Stimulated activated CD8-positive, alpha-beta memory T cell treated with anti-CD3 and anti-CD28 coated beads, Interleukin-7, amount 100 ng/mL, for 24 hours (primary cell): ENCODE measurements at places on chromosomes 3 and 15.
A peak's percentile ranks its signal among the peaks of the same experiment; 100 is the strongest.

GRCh38 chr3:197906023-197906849 is 43.8 kb upstream of the RPL35A start:
- peak; percentile 55 for DNase-seq

GRCh38 chr15:74958320-74958907 is 1.8 kb upstream of the RPP25 start:
- DNase-seq, result no peak

DNA sequence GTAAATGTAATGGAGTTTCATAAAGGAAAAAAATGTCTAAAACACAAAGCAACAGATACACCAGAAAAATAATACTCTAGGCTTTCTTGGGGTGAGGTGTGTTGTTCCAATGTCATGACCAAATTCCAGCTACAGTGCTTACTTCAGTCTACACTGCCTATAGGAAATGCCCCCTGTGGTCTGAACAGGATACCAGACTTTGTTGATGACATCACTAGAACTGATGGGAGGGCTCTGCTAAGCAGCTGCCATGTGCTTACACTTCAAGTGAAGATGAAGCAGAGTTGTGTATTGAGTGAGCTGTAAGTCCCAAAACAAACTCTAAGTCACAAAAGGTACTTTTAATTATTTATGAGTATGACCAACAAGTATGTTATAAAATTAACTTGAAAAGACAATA is 456.1 kb upstream of the IL12A start:
- DNase-seq, result no peak

DNA sequence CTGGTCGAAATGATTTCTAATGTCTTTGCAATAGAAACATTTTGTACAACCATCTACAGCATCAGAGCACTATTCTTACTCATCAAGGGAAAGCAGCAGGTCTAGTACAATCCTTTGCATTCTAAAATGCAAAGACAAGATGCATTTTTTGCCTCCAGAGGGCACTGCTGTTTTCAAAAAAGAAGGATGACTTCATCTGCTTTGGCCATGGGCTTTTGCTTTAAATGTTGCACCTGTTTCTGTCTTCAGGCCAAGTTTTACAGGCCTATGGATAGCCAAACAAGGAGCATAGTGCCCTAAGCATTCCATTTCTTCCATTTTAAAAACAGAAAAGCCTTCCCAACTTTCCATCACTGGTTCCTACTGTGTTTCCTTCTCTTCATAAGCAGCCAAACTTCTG is 3.4 kb downstream of the PARP9 start:
- DNase-seq, result no peak

DNA sequence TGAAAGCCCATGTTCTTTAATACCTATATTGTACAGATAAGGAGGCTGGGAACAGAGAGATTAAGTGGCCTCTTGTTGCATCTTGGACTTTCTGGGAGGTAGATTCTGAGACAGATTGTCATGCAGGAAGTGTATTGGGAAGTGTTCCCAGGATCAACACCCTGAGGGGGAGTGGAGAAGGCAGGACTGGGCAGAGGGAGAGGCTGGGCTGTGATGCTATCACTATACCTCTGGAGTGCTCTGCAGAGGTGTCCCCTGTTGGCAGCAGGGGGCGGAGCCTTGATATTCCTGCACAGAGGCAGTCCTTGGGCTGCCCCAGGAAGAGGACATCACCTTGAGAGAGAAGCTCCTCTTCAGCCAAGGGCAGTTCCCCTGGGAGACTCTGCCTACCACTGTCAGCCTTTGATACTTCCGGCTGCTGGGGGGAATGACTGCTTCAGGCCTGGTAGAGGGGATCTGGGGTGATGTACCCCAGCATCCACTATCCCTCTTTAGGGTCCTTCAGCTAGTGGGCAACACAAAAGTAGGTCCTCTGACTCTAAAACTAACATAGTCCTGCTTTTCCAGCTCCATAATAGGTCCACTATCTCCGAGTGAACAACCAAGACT is 97.4 kb upstream of the RNU6-1 start:
- DNase-seq, result no peak

- DNase-seq, result no peak
Measured at GRCh38 chr3:102796804-102797203, 362.0 kb downstream of the ZPLD1 start.

- DNase-seq, result no peak
Measured at GRCh38 chr3:192675958-192676649, 51.2 kb downstream of the FGF12 start.

- DNase-seq, result no peak
Measured at GRCh38 chr15:43465100-43465499, 27.9 kb downstream of the TP53BP1 start.

- DNase-seq, result no peak
Measured at GRCh38 chr15:81268881-81269601, 54.9 kb downstream of the STARD5 start.
